ENCODE measurements at places on chromosomes 4 and X.
A peak's percentile ranks its signal among the peaks of the same experiment; 100 is the strongest.

DNA sequence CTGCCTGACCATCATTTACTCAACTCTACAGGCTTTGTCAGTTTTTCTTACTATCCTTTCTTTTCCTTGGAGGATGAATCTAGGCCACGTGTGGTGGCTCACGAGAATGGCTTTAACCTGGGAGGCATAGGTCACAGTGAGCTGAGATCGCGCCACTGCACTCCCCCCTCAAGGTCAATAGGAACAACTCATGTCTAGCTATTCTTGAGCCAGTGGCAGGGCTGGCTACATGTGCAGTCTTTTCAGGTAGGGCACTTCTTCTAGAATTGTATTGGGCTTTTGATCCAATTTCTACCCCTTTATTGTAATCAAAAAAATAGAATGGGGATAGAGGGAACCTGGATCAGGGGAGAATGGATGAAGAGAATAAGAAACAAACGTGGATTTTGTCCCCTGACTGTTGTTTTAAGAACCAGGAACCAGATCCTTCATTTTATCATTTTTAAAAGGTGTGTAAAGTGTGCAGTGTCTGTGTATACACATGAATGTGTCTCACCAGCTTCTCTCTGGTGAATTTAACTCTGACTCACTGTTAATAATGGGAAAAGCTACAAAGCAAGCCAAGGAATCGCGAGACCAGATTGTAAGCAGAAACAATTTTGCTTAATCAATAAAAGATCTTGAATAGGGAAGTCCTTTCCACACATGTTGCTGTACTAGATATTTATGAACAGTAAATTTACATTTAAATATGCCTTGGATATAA, 283.9 kb upstream of the GPC4 start:
- DNase-seq: no peak

GRCh38 chr4:8435656-8436121, 4.8 kb downstream of the ACOX3 start:
- no peak for DNase-seq

DNA sequence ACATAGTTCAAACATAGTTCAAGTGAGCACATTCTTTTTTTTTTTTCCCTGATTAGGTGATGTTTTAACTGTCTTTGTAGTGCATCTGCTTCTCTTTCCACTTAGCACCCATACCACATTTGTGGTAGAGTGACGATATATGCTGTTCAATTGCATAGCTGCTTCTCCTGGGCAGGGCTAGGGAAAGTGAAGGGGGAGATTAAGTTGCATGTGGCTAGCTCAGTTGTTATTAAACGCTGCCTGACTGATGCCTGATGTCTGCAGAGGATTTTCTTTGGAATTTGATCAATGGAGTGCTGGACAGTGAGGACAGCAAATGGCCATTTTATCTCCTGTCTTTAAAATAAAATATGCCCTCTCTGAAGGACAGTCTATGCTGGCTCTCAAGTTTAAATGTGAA, 63.7 kb downstream of the ANK2 start:
- no peak for DNase-seq

- DNase-seq: no peak
These were observed 7.5 kb downstream of the SEPTIN6 start for GRCh38 chrX:119685225-119686066.

DNA sequence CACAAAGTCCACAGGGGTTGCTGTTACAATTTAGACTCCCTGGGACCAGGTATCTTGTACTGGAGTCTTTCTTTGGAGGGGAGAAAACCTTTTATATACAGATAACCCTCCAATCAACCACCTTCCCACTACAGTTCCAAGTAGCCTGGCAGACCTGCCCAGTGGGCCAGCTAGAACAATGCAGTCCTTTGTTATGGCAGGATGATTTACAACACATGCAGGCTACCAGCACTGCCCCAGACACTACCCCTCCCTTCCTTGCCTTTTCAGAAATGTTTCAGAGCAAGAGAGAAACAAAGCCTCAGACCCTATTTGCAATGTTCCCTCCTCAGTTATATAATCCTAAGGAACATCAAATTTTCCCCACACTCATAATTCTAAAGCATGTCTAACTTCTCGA, 11.1 kb downstream of the RASL11B start:
- DNase-seq: peak; percentile 38

- no peak for DNase-seq
These were observed 24.7 kb upstream of the PRPS1 start for GRCh38 chrX:107603429-107604159.

DNA sequence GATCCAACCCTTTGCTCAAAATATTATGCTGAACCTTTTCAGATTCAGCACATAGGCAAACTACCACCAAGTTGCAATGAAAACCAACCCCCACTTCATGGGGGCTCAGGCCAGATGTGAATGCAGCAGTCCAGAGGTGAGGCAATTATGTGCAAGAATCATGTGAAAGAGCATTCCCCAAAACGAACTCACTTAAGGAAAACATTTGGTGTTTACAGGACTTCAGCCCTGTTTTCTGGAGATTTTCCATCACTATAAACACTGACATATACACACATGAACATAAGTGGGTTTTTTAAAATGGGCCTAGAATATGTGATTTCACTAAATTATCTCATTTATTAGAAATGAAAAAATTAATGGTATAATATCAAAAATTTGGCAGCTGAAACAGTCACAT, 31.5 kb downstream of the BMP3 start:
- no peak for DNase-seq

DNA sequence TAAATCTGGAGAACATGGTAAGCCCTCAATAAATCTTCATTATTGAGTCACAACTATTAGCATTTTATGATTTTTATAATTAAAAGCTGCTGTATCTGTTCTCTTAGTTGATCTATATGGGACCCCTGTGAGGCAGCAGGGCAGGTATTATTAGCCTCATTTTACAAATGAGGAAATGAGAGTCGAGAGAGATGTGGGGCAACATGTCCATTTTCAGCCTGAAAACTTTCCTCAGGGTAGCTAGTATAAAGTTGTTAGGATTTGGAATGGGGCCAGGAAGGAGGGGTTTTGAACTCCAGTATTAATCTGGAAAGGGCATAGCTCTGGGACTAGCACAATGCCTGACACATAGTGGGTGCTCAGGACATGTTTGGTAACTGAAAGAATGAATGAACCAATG, 191.7 kb upstream of the GPC4 start:
- no peak for DNase-seq

GRCh38 chrX:153948847-153949805, 4.7 kb upstream of the RENBP start:
- no peak for DNase-seq

- no peak for DNase-seq
These were observed 16.2 kb upstream of the PUDP start for GRCh38 chrX:7164174-7164573.

DNA sequence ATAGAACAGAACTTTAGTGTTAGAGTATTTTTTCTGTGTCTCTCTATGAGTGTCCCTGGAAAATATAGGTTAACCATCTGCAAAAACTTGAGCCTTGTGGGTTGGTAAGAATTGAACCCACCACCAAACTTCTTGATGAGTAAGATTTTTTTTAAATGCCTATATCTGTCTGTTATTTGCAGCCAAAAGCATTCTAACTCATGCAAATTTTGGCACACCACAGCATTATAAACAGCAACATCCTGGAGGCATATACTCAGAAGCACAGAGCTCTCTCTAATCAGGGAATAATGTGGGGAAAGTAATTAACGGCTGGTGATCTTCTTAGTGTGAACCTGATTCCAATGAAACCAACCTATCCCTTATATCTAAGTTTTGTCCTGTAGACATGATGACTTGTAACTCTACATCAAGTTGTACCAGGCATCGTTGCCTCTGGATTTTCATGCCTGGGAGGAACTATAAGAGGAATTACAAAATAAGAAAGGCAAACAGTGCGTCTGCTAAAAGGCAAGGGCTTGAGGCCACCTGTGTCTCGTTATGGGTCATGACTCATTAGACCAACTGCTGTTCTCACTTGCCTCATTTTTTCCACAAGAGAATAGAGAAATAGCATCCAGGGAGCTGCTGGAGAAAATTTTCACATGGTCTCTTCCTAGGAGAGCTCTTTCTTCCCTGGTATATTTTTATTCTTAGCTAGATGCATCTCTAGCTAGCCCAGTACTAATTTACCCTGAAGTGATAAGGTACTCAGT, 202.4 kb downstream of the CHIC2 start:
- DNase-seq: no peak

- DNase-seq: no peak
These were observed 192.0 kb upstream of the ANK2 start for GRCh38 chr4:112857461-112857860.

- DNase-seq: no peak
These were observed 6.9 kb upstream of the ARX start for GRCh38 chrX:25022499-25023325.

DNA sequence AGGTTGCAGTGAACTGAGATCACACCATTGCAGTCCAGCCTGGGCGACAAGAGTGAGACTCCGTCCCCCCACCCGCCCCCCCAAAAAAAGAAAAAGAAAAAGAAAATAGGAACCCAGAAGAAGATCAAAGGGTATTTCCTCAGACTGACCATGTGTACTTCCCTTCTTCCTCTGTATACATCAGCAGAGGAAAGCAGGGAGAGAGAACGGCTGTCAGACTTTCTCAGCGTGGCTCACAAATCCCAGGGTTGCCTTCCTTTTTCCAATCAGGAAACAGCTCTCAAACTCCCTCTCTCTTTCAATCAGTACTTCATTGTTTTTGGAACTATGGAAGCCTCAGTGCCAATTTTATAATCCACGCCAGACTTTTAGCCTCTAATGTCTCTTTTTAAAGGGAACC, 59.1 kb downstream of the CHRNA9 start:
- DNase-seq: no peak

GRCh38 chr4:105022811-105023667, 123.6 kb upstream of the TET2 start:
- no peak for DNase-seq

GRCh38 chr4:22460266-22460665, 55.6 kb downstream of the ADGRA3 start:
- no peak for DNase-seq

DNA sequence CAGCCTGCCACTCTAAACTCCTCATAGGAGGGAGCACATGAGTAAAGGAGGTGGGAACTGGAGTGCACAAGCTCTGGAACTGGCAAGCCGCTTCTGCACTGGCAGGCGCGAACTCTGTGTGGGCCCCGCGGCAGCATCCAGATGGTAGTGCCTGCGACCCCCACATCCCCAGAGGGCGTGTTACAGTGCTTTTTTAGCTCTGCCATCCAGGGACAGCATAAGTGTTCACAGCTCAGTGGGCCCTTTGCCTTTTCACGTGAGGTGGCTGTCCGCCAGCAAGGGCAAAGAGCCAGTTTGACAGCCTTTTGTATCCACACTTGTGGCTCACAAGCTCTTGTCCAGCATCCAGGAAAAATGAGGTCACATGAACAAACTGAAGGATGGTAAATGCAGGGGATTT, 581.6 kb upstream of the DIAPH2 start:
- no peak for DNase-seq

DNA sequence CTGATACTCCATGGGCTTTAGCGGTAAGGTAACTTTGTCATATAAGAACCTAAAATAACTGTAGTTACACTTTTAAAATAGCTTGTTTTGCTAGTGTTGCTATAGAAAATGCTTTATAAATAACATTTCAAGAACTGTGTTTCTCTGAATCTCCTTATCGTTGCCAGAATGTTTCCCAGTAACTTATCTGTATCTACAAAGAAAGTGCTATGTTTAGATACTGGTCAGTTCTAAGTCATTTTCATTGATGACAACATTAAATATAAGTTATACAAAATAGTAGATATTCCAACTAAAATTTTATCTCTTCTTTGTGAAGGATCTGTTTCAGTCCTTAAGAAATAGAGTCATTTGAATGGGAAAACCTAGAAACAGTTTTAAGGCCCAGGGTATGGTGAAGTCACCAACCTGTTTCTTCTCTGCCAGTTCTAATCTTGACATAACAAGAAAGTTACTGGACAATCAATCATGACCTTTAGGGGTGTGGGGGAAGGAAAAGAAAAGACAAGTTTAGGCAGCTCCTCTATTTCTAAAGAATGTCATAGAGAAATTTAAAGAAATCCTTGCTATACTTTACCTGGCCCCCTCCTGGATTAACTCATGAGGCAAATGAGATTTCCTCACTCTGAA, 425.9 kb downstream of the RPA4 start:
- no peak for DNase-seq

GRCh38 chrX:123580792-123581191, 152.1 kb downstream of the THOC2 start:
- no peak for DNase-seq

DNA sequence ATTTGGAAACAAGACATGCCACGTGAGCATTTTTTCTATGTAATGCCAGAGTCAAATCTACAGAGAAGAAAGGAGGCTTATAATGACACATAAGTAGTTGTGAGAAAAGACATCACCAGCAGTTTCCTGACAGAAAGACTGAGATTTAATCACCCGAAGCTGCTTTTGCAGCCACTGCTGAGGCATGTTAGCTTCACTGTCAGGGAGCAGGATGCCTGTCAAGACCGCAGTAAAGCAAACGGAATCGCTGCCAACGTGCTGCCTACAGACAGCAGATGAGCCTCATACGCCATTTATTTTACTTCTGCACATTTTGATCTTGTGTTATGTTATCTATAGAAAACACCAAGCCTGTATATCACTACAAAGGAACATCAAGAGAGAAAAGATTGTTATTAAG, 68.7 kb upstream of the NDST3 start:
- no peak for DNase-seq

- no peak for DNase-seq
These were observed 23.0 kb downstream of the GAB1 start for GRCh38 chr4:143359644-143360193.
